A549 treated with GW870086 at 1 μM for 4 hours (cell line): ENCODE measurements at places on chromosomes 1 and 21. TPM values are rescaled to one million over a fixed set of nuclear protein-coding genes. Genes with fewer than 3 reads are reported as not detected.

FCRL1 gene
- total RNA-seq: not detected in 5 replicates

GCSAML gene
- not detected in 5 replicates for total RNA-seq

KCNE2 gene
- total RNA-seq: not detected in 5 replicates

PALMD gene
- 0.33 to 0.46 TPM (median 0.42 TPM) in 5 replicates for total RNA-seq
